ENCODE measurements at places on chromosomes 7 and 10.
A peak's percentile ranks its signal among the peaks of the same experiment; 100 is the strongest.

DNA sequence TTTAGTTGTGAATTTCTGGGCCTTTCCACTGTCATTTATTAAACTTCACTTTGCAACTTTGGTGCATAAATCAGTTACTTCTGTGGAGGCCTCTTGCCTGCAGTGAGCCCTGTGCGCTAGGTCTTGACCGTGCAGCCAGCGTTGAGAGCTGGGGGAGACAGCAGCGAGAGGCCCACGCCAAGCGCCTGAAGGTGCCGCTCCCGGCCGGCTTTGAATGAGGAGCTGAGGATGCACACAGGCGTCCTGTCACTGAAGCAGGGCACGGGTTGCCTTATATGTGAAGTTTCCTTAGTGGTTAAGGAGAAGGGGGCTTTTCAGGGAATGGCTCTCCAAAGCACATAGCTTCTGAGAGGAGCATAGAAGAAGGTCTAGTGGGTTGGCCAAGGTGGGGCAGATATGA is 70.9 kb upstream of the CCNY start:
- DNase-seq, result no peak

DNA sequence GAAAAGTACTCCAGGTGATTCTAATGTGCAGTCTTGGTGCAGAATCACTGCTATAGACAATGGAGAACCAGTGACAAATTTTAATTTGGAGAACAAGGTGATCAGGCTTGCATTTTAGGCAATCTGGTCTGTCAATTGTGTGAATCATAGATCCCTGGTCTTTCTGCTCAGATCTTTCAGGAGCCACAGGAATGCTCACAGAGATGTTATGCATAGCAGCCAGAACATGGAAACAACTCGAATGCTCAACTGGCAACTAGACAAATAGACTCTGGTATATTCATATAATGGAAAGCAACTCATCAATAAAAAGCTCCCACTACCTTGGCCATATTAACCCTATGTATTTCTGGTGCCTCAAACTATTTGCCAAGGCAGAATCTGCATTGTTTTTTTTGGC is 209.1 kb downstream of the PHF14 start:
- DNase-seq, result no peak

DNA sequence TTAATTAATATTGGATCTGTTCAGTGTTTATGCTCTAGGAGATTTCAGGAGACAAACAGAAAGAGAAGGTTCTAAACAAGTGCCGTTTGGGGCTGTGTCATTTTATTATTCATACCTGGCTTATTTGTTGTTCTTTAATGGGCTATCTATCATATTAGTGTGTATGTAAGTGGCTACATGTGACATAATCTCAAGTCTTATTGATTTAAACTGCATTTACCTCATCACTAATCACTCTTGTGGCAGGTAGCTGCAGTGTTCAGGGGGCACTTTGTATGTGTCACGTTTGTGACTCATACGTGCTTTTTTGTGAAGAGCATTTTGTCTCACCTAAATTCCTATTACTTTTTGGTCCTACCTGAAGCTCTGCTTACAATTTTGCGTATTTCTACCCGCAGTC is 95.4 kb downstream of the EXOC4 start:
- no peak for DNase-seq

DNA sequence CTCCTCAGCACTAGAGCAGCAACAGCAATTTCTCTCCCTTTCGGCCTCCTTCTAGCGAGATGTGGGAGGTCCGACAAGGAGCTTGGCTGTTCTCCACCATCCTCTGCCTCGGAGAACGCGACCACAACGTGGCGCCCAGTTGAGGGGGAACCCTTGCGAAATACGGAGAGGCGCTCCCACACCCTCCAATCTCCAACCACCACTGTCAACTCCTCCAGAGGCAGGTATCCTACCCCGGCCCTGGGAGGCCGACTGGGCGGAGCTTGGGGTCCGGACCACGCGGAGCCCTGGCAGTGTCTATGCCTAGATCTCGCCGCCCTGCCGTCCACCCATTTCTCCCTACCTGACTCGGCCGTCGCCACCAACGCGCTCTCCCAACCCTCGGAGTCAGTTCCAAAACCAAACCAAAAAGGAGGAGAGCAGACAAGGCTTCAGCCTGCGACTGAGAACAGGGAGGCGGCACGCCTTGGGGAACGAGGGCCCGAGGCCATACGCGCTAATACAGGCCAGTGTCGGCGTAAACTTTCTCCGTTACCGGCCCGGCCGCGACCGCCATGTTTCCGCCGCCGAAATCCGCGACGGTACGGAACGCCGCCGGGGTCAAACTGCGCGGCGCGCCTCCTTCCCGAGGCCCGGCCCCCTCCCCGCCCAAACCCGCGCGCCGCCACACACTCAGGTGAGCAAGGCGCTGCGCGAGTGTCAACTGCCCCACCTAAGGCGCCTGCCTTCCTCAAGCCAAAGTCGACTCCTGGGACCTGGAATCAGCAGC is at the start of gene TMEM168:
TMEM168 (minus strand) TSS at position 577 of the 769 bp plus-strand sequence. CDS start 5,568 bp downstream, outside the sequence.
- peak; percentile 90 for DNase-seq

GRCh38 chr7:21639206-21639868 is 96.5 kb downstream of the DNAH11 start:
- DNase-seq, result no peak

DNA sequence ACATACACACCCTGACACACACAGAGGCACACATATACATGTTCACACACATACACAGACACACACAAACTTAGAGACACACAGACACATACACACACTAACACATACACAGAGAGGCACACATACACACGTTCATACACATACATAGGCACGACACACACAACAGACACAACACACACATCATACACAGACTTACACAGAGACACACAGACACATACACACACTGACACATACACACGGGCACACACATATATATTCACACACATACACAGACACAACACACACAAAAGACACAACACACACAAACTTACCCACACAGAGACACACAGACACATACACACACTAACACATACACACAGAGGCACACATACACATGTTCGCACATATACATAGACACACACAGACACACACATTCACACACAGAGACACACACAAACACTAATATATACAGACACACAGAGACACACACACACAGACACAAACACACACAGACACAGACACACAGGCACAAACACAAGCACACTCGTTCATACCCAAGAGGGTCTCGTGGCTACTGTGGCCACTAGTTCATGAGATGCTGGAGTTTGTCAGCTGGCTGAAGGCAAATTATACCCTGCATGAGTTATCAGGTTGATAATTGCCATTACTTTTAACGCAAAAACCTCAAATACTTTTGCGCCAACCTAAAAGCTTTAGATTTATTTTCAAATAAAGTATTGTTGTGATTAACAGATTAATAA is 17.7 kb upstream of the KLF6 start:
- no peak for DNase-seq

- no peak for DNase-seq
These were observed 13.8 kb downstream of the TMEM273 start for GRCh38 chr10:49174261-49174925.

- no peak for DNase-seq
These were observed 112.3 kb downstream of the BTRC start for GRCh38 chr10:101466016-101466912.

- DNase-seq, result no peak
These were observed 17.1 kb downstream of the CELF2 start for GRCh38 chr10:11034762-11035161.

DNA sequence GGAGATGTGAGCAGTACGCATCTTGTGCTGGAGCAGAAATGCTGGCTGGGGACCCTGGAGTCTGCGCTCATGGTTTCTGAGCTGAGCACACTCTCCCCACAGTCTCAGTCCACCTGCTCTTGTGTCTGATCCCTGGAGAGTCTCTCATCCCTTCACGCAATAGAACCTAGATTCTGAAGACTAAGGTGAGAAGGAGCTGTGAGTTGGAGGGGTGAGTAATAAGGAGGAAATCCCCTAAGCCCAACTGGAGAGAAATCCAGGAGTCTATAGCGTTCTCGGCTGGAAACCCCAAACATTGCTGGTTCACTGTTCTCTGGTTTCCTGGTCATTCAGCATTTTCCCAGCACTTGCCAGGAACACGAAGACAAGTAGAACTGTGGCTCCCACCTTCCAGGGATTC is 68.3 kb upstream of the SMNDC1 start:
- no peak for DNase-seq

GRCh38 chr10:121522831-121523230 is 75.4 kb downstream of the FGFR2 start:
- no peak for DNase-seq

All from heart left ventricle (tissue), 16 donors.